ENCODE measurements at places on chromosomes 2 and 18.

DNA sequence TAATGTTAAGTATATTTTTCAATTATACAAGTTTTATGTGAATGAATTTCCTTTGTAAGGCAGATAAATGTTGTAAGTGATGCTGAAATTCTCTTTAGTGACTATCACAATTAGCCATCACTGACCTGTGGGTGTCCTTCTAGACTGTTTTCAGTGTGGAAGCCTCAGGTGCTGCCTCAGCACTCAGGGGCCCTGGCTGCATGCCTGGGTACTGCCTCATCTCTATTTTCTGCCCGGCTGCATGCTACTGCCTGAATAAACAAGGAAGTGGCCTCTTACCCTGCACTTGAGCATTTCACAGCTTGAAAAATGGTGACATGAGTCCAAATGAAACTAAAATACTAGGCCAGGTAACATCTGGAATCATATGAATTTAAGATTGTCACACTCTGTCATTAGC, 787.6 kb upstream of the SALL3 start:
- no peak for DNase-seq

- DNase-seq, result no peak
Observed at GRCh38 chr2:9250498-9251153, 44.0 kb downstream of the ASAP2 start.

GRCh38 chr18:62088156-62088555, 98.7 kb downstream of the PIGN start:
- no peak for DNase-seq

- no peak for DNase-seq
Observed at GRCh38 chr18:48330016-48330991, 78.9 kb downstream of the ZBTB7C start.

- DNase-seq, result no peak
Observed at GRCh38 chr2:19929226-19929625, 27.4 kb upstream of the TTC32 start.

DNA sequence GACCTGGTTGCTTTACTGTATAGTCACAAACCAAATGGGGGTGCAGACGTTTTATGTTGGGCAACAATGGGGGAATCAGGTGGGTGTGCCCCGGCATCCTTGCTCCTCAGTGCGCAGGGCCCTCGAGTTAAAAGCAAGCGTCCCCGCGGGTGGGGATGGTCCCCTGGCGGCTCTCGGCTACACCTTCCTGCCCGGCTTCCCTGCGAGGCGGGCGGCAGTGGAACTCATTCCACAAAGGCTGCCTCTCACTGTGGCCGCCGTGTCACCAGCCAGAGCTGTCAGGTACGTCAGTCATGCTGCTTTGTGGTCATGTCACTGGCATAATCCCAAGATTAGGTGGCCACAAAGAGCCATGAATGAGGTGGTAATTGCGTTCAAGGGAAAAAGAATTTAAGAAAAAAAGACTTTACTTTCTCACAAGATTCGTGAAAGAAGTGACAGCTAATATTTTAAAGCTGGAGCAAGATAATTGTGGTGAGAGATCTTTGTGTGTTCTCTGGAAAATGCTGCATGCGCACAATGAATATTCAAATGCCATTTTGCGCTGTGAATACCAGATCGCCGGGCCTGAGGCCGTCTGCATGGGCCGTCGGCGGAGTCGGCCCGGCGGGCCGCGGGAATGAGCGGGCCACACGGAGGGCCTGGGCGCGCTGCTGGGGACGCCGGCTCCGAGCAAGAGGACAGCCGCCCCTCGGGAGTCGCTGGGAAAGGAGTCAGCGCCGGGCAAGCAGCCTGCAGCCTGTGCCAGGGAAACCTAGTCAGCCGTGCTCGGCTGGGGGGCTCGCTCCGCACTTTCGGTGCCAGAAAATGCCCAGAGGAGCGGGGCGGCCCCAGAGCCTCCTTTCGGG, 82.3 kb upstream of the LDLRAD4 start:
- peak; percentile 27 for DNase-seq

- no peak for DNase-seq
Observed at GRCh38 chr18:65411061-65411460, 339.8 kb upstream of the CDH7 start.

DNA sequence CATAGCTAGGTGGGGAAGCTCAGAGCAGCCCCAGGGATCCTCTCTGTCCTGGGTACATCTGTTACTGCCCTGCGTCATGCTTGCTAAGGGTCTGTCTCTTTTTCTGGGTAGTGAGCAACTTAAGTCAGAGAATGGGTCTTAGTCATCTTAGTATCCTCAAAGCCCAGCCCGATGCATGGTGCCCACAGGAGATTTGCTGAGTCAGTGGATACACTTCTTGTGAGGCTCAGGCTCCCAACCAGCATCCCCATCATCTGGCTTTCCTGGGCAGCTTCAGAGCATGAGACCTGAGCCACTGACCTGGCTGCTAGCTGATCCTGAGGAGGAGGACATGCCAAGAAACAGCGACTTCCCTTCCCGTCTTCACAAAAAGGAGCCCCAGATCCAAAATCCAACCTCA, 10.0 kb downstream of the FOXI3 start:
- no peak for DNase-seq

GRCh38 chr2:108701806-108702205, 17.5 kb upstream of the RANBP2 start:
- no peak for DNase-seq

DNA sequence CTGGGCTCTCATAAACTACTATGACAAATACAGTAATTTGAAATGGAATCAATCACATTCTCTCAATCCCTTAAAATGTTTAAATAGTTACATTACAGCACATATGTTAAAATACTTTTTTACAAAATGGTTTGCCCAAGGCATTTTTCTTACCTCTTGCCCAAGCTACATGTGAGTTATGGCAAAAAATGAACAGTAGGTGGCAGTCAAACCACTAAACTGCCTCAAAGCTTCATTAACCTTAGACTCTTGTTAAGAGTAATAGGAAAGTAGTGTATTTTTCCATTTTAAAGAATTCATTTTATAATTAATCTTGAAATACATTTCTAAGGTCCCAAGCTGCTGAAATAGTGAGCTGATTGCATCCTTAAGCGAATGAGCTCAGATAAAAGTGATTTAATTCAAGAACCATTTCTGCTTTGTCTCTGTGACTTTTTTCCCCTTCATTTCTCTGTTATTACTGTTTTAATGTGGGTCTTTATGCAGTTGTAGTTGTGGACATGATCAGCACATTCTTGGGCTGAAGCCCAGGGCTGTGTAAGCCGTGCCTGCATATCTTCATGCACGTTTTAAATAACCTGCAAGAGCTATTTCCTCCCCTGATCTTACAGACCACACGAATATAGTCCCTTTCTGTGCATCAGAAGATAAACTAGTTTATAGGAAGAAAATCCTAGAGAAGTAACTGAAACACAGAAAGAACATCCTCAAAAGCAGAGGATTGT, 311.8 kb downstream of the LNPK start:
- peak; percentile 11 for DNase-seq

- DNase-seq, result no peak
Observed at GRCh38 chr2:120161190-120161589, 62.0 kb downstream of the TMEM185B start.

GRCh38 chr2:104286841-104287240, 567.1 kb upstream of the POU3F3 start:
- no peak for DNase-seq

- DNase-seq, result no peak
Observed at GRCh38 chr2:192885569-192886160, 690.9 kb upstream of the TMEFF2 start.

- DNase-seq, result no peak
Observed at GRCh38 chr2:12970861-12971260, 254.1 kb downstream of the TRIB2 start.

DNA sequence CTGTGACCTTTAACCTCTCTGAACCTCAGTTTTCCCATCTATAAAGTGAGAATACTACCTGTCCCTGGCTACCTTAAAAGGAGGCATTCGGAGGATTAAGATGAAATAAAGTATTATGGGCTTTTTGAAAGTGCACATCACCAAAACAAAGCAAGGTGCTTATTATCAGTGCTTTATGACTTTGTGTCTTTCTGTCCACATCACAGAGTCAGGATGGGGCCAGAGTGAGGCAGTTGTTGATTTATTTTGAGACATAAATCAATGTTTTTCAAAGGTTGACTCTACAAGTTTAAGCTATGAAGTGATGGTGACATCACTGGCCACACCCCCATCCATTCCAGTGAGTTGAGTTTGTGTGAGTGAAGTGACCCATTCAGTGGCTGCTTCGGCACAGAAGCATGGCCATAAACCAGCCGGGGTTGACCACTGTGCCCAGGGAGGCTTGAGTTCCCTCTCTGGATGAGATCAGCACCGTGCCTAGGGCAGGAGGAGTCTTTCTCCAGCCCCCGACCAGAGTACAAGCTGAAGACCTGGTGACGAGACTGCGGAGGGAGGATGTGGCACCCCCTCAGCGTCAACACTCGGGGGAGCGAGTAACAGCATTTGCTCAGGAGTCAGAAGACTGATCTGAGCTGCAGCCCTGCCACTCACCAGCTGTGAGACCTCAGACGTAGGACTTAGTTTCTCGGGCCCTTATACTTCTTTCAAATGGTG, 89.0 kb upstream of the PPP1CB start:
- DNase-seq, result no peak

DNA sequence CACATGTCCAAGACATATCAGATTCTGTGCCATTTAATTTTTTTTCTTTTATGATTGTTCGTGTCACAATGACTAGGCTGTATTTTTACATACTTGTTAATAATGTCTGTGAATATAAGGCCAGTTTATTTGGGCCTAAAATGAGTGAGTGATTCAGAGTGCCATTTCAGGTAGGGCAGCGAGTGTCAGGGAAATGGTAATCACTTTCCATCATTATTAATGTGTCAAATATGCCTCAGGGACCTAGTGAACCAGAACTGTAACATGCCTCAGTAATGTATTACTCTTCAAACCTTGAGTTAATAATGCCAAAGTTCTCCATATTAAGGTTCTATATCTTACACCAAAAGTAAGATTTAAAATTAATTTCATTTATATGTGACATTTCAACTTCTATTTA, 8.6 kb downstream of the FAM171B start:
- no peak for DNase-seq

DNA sequence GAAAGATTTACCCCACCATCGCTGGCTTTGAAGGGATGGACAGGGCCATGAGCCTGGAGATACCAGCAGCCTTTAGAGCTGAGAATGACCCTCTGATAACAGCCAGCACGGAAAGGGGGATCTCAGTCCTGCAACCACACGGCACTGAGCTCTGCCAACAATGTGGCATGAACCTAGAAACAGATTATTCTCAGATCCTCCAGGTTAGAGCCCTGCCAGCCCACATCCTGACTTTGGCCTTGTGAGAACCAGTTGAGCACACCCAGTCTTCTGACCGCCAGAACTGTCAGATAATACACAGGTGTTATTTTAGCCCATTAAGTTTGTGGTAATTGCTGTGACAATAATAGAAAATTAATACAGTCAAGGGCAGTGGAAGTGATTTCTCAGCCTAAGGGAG, 9.4 kb upstream of the GNLY start:
- no peak for DNase-seq

DNA sequence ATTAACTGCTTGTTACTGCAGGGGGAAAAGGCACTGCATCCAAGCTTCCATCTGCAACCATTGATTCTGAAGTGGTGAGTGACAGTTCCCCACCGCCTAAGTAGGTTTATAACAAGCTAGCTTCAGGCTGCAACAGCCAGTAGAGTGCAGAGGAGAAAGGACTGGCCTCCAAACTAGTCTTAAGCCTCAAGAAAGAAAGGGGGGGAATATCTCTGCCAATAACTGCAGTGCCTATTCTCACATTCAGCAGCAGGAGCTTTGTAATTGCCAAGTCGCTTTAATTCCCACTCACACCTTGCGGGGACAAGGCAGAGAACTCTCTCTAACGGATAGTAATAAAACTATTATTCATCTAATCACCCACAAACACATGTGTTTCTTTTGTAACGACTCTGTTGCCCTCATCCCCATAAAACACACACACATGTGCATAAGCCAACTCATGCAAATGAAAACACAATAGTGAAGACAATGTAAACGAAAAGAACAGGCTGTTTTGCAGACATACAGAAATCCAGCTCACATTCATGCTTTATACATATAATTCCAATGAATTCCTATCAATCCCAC, 1963.3 kb upstream of the PIK3C3 start:
- DNase-seq, result no peak

All from effector memory CD4-positive, alpha-beta T cell (primary cell).